ENCODE measurements at places on chromosomes 6 and 20.

GRCh38 chr20:21702553-21703470 is 2.7 kb upstream of the PAX1 start:
- peak; percentile 26 for DNase-seq

GRCh38 chr20:38144974-38145728 is 19.9 kb downstream of the TGM2 start:
- DNase-seq = no peak

DNA sequence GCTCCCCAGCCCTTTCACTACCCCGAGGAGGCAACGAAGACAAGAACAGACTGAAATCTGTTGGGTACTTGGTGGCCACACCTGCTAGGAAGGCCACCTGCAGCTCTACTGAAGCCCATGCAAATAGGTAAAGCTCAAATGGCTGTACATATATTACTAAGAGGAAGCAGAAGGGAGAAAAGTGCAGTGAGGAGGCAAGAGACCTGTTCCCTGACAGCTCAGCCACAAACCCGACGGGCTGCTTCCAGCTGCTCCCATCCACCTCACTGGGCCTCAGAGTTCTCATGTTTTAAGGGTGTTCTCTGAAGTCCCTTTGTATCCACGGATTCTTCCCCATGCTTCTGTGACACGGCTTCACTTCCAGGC is 24.6 kb downstream of the TRAM2 start:
- no peak for DNase-seq

- no peak for DNase-seq
These were observed 38.1 kb downstream of the B4GALT5 start for GRCh38 chr20:49675368-49676151.

DNA sequence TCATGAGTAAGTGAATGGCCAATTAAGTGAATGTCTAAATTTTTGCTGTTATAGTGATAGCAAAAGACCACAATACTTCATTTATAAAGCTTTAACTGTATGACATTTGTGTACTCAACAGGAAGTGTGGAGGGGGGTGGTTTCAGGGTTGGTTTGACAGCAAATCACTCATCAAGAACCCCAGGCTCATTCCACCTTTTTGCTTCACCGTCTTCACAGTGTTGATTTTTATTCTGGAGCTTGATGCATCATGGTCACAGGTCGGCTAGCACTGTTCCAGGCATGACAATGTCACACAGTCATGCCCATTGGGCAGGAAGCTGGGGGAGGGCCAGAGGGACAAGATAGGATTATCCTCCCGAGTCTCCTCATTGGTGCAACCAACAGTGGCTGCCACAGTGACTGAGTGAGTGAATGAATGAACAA is 75.0 kb downstream of the MDGA1 start:
- DNase-seq = no peak

- no peak for DNase-seq
These were observed 26.9 kb downstream of the SLC22A16 start for GRCh38 chr6:110449541-110449895.

DNA sequence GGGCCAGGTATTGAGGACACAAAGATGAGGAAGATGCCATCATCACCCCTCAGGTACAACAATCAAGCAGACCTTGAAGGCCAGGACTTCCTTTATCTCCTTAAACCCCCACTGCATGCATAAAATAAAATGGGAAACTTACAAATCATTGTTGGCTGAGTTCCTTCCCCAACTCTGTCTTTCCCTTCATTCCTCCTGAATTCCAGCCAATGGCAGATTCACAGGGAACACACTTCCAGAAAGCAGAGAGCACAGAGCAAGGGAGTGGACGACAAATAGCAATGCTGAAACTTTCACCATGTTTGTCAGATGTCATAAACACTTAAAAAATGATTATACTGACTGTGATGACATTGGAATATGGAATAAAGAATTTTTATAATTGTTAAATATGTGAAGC is 37.3 kb upstream of the NXT1 start:
- no peak for DNase-seq

DNA sequence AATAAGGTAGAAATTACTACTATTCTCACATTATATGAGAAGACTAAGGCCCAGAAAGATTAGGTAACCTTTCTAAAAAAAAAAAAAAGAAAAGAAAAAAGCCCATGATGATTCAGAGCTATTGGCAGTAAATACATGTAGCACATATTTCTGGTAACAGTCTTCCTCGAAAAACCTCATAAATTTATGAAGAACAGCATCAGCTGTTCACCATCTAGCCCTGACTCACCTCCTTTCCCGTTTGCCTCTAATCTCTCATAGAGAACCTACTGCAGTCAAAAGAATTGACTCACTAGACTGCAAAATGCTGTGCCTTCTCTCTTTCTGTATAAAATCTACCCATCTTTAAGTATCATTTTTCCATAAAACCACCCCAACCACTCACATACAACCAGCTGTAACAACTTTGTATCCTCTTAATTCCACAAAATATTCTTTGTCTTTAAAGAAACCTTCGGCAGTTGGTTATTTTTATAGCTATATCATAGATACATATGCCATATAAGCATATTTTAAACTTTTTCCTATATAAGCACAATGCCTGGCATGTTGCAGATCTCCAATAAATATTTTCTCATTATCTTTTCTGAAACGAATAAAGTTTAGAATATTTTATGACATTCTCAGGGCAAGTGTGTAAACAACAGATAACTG is 152.7 kb upstream of the ENPP5 start:
- DNase-seq = peak; percentile 40

- no peak for DNase-seq
These were observed 3.9 kb downstream of the DOK5 start for GRCh38 chr20:54479138-54479906.

- DNase-seq = no peak
These were observed 19.0 kb downstream of the SENP6 start for GRCh38 chr6:75620381-75621304.

DNA sequence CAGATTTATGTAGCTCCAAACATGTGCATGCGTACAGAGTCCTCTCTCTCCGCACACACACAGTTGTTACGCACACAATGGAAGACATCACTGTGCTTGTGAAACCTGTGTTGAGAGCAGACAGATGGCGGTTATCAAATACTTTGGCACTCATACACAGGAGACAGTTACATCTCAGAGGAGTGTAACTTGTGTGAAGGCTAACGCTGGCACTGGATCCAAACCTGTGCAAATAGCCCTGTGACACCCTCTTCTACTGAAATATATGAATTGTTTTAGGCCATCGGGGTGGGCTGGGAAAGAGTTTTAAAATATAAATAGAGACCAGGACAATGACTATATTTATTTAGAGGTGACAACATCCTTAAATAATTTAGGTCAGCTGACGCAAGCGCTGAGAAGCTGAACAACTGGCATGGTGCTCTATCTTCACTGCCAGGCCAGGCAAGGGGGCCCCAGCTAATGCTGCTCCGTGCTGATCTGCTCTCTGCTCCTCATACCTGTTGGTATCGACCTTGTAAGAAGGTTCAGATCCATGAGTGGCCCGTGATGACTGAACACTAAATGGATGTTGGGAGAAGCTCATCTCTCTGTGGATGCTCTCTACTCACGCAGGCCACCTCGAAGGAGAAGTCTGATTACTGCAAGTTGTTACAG is 69.4 kb downstream of the FOXC1 start:
- no peak for DNase-seq

DNA sequence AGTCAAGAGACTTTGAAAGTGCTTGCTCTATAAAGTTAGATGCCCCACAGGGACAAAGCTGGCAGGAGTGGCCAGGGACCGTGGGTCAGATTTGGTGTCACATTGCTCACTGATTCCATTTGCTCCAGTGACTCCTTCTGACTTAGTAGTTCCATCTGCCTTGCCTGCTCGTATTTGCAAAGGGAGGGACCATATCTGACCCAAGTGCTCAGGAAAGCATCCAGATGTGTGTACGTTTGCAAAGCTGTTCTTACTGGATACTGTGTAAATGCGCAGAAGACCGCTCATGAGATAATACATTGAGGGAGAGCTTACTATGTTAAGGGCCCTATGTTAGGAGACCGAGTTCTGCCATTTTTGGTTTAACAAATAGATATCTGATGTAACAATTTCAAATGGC is 21.2 kb upstream of the CCN6 start:
- no peak for DNase-seq

- DNase-seq = no peak
These were observed 160.9 kb downstream of the FRK start for GRCh38 chr6:115899730-115900282.

Data from pons (tissue), 1 donor.